ENCODE measurements at places on chromosomes 13 and 19. TPM values are rescaled to one million over a fixed set of nuclear protein-coding genes. Genes with fewer than 3 reads are reported as not detected.

The ZNF562 gene
- 3.7 TPM for polyA plus RNA-seq

DNA sequence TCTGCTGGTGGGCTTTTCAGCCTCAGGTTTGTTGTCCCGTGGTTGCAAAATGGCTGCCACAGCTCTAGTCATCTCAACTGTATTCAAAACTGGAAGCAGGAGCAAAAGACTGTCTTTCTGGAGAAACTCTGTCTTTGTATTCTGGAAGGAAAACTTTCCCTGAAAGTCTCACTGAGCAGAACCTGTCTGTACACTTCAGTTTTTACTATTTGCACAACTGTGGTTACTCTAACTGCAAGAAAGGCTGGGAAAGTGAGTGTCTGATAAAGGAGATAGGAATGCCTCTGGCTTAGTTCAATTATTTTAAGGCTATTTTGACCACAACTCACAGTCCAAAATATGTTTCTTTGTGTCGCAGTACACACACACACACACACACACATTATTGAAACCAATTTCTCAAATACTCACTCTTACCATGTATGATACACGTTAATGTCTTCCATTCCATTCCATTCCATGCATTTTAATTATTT lies 49.7 kb upstream of the EHD2 start:
- peak; percentile 96 for DNase-seq

The HAUS5 gene
- 6.4 TPM for polyA plus RNA-seq

DNA sequence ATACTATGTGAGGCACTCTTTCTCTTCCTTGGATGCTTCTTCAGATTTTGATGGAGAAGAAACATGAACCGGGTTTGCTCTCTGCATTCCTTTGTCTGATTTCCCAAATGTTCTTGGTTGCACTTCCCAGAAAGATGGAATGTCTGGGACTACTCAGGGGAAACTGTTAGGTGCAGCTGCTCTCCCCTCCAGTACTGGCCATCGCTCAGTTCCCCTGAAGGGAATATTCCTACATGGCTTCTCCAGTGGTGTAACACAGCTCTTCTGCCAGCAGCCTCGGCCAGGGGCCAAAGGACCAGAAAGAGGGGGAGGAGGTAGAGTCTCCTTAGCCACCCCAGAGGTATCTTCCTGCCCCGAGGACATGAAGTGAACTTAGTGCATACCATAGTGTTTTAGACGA lies 33.5 kb upstream of the SPRY2 start:
- DNase-seq, result no peak

The VSTM1 gene
- polyA plus RNA-seq, result not detected

All from IMR-90 (cell line).